Renal cortical epithelial cell (primary cell): ENCODE measurements at places on chromosomes 7 and 10. TPM values are rescaled to one million over a fixed set of nuclear protein-coding genes. Genes with fewer than 3 reads are reported as not detected.

GRCh38 chr7:141133646-141134045 is 59.8 kb downstream of the TMEM178B start:
- peak; percentile 27 for DNase-seq

The MXI1 gene
- total RNA-seq, result 18.4 and 37.2 TPM in 2 replicates

- no peak for DNase-seq
Measured at GRCh38 chr7:114760477-114760876, 161.4 kb upstream of the MDFIC start.

The IRF5 gene
- total RNA-seq, result 5.4 and 7.7 TPM in 2 replicates

DNA sequence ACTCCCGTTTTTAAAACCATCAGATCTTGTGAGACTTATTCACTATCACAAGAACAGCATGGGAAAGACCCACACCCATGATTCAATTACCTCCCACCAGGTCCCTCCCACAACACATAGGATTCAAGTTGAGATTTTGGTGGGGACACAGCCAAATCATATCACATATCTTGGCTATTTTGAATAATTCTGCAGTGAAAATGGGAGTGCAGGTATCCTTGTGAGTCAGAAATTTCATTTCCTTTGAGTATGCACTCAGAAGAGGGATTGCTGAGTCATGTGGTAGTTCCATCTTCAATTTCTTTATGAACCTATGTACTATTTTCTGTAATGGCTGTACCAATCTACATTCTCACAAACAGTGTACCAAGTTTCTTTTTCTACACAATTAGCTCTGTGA is 125.8 kb downstream of the ANKRD7 start:
- no peak for DNase-seq

DNA sequence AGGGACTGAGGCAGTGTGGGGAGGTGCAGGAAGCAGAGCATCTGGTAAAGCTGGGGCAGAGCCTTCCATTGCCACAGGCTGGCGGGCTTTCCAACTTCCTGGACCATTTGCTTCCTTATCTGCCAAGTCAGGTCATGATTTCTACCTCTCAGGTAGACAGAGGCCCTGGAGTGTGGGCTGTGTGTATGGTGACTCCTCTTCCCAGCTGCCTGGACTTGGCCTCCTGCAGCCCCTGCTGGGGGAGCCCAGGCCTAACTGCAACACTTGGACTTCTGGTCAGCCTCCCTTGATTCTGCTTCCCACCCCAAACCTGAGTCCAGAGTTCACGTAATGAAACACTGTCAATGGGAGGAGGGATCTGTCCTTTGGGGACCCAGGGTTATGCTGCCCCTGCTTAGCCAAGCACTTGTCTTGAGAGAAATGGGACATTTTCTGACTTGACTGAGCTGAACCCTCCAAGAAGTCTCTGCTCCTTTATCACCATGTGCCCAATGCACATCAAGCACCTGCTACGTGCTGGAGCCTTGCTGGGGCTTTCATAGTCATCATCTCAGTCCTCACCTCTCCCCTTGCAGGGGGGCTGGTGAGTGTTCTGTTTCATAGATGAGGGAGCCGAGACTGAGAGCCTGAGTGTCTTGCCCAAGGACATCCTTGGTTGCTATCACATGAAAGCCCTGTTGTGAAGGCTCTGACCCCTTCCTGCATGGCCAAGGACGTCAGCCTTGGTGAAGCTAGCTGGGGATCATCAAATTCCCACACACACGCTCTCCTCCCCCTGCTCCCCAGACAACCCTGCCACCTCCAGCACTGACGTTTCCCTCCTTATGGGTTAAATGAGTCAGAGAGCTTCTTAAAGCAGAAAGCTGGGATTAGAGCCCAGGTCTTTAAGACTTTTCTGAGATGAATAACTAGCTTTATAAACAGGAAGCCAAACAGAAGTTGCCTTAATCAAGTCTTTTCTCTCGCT is 3.4 kb downstream of the CLEC2L start:
- peak; percentile 19 for DNase-seq

DNA sequence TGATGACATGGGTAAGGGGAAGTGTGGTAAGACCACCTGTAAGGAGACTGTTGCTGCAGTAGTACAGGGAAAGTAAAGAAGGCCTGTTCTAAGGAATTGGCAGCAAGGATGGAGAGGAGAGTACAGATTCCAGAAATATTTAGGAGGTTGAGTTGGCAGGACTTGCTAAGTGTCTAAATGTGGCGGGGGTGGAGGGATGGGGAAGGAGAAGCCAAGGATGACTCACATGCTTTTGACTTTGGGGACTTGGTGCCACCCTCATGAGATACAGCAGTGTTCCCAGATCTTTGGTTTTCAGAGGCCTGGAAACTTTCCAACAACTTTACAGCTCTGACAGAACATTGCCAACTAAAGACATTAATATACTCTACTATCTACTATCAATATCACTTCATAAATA is 45.4 kb downstream of the CDK6 start:
- peak; percentile 43 for DNase-seq

The FAM25C gene
- not detected in 2 replicates for total RNA-seq

DNA sequence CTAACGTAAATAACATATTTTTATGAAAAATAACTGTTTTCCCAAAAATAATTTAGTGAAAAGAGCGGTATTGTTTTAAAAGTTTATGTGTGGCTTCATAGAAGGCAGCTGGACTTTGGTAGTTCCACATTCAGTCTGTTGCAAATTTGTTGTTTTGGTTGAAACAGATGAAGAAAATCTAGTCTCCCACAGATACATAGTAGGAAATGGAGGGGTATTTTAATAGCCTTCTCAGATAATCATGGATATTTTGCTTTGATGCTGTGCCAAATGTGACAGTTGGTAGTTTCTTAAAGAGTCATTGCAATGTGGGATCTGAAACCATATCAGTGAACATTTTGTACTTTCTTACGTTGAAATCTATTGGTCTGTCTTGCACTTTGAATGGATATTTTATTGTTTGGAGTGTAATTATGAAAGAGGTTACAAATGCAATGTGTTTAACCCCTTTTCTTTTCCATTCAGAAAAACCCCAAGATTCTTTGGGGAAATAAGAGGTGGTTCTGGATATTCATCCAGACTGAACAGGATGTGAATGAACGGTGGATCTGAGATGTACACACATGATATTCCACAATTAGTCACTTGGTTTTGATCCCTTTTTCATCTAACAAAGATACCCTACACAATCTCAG is 10.4 kb downstream of the ZNF365 start:
- no peak for DNase-seq

DNA sequence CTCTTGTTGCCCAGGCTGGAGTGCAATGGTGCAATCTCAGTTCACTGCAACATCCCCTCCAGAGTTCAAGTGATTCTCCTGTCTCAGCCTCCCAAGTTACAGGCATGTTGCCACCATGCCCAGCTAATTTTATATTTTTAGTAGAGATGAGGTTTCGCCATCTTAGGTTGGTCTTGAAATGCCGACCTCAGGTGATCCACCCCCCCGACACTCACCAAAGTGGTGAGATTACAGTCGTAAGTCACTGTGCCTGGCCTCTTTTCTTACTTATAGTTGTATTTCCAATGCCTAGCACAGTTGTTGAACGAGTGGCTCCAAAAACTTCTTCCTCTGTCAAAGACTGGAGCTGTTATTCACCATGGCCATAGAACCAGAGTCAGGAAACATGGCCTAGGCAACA is 6.7 kb downstream of the RNF216 start:
- DNase-seq, result no peak

The AKR1B1 gene
- 931 and 988 TPM in 2 replicates for total RNA-seq

- no peak for DNase-seq
Measured at GRCh38 chr10:75766106-75766505, 334.7 kb downstream of the LRMDA start.

DNA sequence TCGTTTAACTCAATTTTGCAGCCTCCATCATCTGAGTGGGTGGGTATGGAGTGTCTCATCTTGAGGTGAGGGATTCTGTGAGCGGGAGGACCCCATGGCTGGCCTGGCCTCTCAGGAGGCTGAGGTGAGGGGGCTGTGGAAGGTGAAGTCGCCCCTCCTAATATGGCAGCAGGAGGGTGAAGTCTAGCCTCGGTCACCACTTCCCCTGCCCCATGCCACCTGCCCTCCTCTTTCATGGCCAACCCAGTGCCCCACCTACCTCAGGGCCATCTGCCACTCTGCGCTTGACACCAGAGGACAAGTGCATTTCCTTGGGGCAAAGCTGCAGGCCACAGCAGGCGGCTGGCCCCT is 8.7 kb downstream of the RASGEF1A start:
- DNase-seq, result no peak

DNA sequence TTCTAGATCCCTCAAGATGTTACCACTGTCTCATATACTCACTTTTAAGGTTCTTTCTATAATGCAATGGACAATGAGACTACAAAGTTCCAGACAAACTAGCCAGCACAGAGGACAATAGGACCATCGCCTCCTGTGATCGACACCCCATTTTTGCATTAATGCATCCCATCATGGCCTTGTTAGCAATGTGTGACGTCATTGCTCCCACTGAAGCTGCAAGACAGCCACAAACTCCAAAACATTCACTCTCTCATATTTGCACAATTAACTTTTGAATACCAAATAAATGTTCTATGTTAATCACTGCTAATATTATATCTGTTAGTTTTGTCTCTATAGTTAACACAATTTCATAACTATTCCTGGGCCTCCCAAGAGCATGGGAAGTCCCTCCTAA is 88.8 kb upstream of the TMEM72 start:
- DNase-seq, result no peak

GRCh38 chr7:33936503-33936902 is 31.2 kb downstream of the BMPER start:
- no peak for DNase-seq

The ELOVL3 gene
- total RNA-seq, result 0.69 and 1.3 TPM in 2 replicates

- DNase-seq, result no peak
Measured at GRCh38 chr7:105295596-105296352, 92.9 kb downstream of the SRPK2 start.

DNA sequence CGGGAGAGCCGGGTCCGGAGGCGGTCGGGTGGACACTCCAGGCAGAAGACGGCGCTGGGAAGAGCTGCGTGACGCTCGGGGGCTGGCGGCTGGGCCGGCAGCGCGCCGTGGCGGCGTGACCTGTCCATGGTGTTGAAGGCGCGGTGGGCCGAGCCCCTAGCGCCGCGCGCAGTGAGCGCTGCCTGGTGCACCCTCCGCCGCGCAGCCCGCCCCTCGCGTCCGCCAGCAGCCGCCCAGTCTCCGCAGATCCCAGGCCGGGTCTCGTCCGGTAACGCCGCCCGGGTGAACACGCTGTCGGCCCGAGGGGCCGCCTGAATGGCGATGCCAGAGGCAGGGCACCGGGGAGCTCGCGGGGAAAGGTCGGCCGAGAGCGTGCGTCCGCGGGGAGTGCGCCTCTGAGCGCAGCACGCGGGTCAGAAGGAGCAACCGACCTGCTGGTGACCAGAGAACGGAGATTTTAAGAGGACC is 657 bp upstream of the TMEM178B start:
- peak; percentile 25 for DNase-seq

DNA sequence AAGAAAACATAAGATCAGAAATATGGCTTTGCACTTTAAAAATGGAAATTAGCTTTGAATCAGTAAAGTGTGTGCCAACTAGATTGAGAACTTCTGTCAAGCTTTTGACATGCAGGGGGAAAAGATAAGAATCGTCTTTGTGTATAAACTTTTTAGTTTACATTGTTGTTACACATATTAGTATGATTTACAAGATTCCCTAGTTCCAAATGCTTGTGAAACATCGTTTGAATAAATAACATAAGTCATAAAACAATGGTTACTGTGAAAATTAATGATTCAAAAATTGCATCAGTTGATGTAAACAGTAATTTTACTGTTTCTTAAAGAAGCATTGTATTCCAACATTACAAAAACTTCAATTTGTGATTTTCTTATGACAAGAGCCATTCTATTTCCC is 207.6 kb upstream of the MTPN start:
- DNase-seq, result no peak

The GAD2 gene
- total RNA-seq, result not detected in 2 replicates

GRCh38 chr10:90966146-90966545 is 45.3 kb upstream of the ANKRD1 start:
- DNase-seq, result peak; percentile 58

DNA sequence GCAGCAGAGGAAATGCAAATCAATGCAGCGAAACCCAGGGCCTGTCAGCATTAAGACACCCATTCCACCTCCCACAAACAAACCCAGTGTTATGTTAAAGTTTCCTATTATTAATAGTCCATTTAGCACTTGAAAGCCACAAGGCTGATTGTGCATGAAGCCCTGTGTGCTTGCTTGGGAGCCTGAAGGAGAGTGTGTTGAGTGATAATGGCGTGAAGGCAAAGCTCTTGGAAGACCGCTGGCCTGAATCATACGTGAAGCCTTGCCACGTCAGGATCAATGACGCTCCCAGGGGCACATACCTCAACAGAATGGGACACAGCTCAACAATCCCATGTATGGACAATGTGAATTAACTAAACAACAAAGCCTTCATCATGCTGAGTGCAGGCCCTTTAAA is 25.1 kb downstream of the PTPRN2 start:
- DNase-seq, result no peak

GRCh38 chr7:24038993-24039392 is 245.0 kb upstream of the NPY start:
- no peak for DNase-seq

The PPIF gene
- 48.6 and 58.7 TPM in 2 replicates for total RNA-seq

DNA sequence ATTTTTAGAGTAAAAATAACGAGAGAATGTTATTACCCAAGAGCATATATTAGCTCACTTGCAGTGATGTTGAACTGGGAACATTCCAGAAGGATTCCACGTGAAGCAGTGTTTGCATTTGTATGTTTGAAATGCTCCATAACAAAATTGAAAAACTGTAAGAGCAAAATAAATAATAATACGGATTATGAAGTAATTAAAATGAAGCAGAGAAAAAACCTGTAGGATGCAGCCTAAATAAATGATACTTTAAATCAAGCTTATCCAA is 203.3 kb downstream of the BAMBI start:
- no peak for DNase-seq

GRCh38 chr7:120724448-120724847 is 133.5 kb downstream of the TSPAN12 start:
- DNase-seq, result no peak

- no peak for DNase-seq
Measured at GRCh38 chr7:15886626-15887025, 200.1 kb upstream of the MEOX2 start.

- no peak for DNase-seq
Measured at GRCh38 chr7:111460695-111461094, 101.6 kb downstream of the IMMP2L start.

DNA sequence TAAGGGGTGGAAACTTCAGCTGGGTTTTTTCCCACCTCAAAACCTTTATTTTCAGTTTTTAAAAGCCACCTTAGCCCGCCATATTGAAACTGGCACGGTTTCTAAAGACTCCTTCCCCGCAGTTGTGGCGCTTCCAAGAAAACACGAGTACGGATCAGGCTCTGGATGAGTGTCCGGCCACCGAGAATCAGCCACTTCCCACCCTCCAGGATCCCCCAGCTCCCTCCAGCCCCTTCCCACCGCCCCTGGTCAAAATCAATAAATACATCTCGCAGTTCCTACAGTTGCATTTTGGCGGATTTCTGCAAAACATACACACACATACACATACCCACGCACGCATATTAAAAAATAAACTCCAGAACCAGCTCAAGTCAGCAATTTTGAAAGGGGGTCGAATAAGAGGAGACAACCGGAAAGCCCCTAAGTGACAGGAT is 1.1 kb downstream of the SFMBT2 start:
- no peak for DNase-seq
